Bone marrow (tissue), 2 donors: ENCODE measurements at places on chromosomes 12 and 14.

DNA sequence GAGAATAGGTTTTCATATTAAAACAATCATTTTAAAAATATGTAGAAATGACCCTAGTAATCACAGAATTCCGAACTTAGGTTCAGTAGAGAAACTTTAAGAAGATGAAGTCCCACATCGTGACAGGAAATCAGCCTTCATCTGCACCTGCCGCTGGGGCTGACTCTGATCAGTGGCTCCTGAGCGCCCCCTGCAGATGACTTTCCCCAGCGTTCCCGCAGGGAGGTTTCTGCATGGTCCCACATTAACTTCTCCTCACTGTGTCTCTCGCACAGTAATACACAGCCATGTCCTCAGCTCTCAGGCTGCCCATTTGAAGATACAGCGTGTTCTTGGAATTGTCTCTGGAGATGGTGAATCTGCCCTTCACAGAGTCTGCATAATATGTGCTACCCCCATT is 1131.1 kb downstream of the TMEM121 start:
- DNase-seq, result no peak

- DNase-seq, result peak; percentile 42
Observed at GRCh38 chr12:8045952-8046944, 13.7 kb downstream of the FOXJ2 start.

DNA sequence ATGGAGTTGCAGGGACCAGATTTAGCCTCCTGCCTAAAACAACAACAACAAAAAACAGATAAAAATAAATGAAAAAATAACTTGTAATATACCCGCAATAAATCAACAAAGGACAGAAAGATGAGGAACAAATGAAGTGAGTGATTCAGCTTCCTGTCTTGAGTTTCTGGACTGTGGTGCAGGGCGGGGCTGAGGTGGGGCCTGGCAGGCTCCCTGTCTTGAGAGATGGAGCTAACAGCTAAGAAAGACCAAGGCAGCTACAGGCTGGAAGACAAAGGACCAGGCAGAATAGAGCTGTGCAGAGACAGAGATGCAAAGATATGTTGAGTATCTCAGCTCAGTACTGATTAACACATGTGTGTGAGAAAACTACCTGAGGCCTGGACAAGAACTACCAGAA is 879.2 kb downstream of the AACS start:
- DNase-seq, result no peak

DNA sequence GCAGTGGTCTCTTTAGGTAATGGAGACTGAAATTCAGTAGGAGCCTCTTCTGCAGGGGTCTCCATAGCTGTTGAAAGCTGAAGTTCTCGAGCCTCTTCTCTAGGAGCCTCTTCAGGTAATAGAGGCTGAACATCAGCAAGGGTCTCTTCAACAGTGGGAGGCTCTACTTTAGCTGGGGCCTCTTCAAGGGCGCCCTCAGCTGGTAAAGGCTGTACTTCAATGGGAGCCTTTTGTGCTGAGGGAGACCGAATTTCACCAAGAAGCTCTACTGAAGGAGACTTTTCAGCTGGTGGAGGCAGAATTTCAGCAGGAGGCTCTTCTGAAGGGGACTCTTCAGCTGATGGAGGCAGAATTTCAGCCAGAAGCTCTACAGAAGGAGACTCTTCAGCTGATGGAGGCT is 1.5 kb downstream of the FSCB start:
- DNase-seq, result no peak

- DNase-seq, result no peak
Observed at GRCh38 chr12:1518591-1519516, 75.5 kb downstream of the FBXL14 start.

DNA sequence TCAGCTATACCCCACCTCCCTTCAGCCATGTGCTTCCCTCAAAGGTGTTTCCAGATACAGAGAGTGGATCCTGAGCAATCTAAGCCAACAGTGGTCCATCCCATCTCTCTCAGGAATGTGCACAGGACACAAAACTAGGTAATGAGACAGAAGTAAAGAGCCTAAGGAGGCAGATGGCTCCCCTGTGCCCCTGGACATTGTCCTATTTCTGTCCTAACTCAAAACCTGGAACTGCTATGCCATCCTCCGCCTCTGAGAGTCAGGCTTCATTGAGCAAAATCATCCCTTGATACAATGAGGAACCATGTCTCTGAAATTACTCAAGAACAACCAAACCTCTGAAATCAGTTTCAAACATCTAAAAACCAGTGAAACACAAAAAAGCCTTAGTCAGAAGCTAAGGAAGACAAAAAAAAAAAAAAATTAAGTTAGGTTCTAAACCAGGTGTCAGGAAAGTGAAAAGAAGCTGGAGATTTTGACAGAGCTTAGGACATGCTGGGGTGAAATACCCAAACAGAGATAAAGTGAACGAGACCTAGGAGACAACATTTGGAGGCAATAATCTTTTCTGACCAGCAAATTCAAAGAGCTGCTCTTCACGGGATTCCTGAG is 200.3 kb upstream of the PLEKHG7 start:
- no peak for DNase-seq

- DNase-seq, result no peak
Observed at GRCh38 chr12:4272424-4273272, 914 bp upstream of the CCND2 start.

DNA sequence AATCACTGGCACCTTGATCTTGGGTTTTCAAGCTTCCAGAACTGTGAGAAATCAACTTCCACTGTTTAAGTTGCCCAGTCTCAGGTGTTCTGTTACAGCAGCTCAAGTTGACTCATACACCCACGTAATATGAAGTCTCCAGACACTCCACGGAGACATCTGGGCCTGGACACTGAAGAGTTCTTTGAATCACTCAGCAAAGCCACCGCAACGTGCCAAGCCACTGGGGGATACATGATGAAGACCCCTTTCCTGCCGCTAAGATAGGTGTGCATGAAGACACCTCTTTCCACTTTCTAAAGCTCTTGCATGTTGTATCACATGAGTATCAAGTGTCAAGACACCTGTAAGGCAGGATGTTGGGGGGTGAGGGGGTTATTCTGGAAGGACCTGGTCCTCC is 311.7 kb upstream of the RTL1 start:
- no peak for DNase-seq

DNA sequence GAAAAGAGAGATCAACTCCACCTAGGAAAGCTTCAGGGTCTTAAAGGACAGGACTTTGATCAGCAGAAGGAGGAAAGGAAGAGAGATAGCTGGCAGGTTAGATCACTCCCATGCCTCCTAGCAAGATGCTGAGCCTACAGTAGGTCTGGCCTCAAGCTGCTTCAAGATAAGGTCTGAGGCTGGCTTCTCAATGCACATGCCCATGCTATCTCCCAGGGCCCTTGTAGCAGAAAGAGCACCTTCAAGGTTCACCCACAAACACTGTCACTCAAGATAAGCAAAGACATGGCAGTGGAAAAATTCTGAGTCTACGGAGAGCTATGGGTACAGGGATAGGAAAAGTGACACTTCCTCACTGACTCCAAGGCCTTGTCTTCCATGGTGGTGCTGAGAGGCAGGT is 14.3 kb downstream of the REM2 start:
- DNase-seq, result no peak

DNA sequence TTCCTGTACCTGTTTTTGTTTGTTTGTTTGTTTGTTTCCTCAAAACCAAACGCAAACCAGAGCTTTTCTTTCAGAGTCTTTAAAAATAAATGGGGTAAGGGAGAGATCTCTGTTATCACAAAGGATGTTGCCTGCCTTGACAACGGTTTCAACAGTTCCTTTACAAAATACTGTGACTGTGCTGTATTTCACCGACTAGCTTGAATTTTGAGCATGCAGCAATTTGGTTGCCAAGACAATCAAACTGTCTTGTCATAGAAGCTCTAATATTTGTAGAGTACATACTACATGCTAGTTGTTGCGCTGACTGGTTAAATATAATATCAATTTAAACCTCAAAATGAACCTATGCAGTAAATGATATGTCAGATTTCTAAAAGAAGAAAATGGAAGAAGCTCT is 22.4 kb upstream of the TCP11L2 start:
- no peak for DNase-seq

DNA sequence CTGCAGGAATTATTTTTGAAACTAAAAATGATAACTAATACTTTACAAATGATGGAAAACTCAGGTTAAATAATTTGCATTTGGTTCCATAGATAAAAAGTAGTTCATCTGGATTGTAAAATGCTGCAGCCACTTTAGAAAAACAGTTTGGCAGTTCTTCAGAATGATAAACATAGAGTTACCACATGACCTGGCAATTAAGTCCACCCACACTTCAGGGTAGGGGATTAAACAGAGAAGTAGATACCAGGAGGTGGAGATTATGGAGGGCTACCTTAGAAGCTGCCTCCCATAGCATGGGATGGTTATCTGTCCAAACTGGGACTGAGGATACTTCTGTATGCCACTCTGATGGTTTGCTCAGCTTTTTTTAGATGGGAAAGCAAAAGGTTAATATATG is 22.2 kb downstream of the ARF6 start:
- no peak for DNase-seq
